ENCODE measurements at places on chromosomes 4 and X.

DNA sequence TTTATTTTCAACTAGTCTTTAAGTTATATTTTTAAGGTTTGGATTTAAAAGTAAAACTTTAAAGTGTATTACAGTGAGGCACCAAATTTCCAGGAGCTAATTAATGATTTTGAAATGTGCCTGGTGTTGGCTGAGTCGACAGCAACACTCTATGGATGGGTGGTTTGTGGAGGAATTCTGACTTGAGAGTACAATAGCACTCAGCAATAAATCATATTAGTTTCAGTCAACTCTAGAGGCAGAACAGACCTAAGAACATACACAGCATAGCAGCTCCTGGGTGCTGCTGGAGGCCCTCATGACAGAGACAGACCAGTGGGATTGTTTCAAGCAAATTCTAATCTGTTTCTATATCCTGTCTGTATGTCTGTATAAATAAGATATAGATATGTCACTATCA is 673.4 kb downstream of the TRIML1 start:
- no peak for DNase-seq

DNA sequence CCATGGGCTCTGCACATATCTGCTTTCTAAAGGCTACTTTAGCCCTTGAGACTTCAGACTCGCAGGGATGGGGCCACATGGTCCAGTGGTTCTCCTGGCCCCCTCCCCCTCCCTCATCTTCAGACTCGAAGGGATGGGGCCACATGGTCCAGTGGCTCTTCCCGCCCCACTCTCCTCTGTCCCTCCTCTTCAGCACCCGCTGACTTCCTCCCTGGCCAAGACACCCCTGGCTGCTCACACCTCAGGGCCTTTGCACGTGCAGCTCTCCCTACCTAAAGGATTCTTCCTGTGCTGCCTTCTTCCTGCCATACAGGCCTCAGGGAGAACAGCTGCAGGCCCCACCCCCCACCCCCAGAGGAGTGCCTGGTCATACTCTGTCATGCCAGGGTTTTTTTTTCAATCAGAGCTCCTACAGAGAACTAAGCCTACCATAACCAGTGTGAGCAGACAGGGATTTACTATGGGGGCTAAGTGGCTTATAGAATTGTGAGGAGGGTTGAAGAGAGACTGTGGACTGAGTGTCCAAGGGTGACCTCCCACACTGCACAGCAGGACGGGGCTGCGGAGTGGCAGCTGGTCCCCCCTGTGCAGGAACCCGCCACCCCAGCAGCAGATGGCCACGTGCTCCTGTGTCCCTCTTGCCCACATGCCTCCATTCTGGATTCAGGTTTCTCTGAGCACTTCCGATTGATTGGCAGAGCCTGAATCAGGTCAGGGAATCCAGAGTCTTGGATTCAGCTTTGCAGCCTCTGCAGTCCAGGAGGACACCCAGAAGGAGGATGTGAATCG is 6.1 kb upstream of the SPON2 start:
- DNase-seq, result no peak

DNA sequence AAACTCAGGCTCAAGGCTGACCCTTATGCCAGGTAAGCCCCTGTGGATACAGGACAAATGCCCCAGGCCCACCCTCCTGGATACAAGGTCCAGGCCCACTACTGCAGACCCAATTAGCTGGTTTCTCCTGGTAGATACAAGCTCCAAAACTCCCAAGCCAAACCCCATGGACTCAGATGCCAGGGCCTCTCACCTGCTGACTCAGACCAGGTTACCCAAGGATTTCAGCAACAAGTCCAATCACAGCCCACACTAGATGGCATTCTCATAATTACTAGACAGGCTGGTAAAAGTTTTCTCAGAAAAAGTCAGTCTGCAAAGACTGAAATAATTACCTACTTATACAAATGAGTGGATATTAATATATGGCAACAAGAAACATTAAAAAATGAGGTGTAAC is 87.0 kb downstream of the KLF8 start:
- DNase-seq, result no peak

GRCh38 chrX:35076061-35076460 is 133.5 kb downstream of the FAM47B start:
- DNase-seq, result no peak

DNA sequence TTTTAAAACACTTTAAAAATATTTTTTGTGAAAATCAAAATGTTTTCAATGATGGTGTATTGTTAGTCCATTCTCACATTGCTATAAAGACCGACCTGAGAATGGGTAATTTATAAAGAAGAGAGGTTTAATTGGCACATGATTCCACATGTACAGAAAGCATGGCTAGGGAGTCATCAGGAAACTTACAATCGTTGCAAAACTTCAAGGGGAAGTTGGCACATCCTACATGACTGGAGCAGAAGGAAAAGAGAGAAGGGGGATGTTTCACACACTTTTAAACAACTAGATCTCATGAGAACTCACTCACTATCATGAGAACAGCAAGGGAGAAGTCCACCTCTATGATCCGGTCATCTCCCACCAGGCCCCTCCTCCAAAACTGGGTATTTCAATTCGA is 110.7 kb downstream of the TMEM47 start:
- no peak for DNase-seq
